Lower lobe of right lung (tissue), 2 donors: ENCODE measurements at places on chromosomes 11 and 22.
A peak's percentile ranks its signal among the peaks of the same experiment; 100 is the strongest.

GRCh38 chr11:109765709-109766311 is 327.4 kb upstream of the ZC3H12C start:
- DNase-seq: no peak

DNA sequence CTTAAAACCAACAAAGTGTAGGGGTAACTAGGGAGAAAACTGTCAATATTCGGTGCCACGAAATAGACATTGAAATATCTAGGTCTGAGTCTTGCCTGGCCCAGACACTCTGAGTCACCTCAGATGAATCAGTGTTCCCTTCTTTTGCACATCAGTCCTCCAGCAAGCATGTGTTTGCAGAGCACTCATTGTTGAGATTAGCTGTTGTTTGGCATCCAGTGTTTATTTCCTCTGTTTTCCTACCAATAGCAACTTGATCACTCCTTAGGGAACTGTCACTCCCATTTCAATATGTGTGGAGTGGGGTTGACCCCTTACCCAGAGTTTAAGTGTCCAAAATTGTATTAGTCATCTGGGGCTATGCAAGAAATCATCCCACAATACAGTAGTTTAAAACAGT is 4.7 kb upstream of the ASCC2 start:
- no peak for DNase-seq

- no peak for DNase-seq
Measured at GRCh38 chr11:8745431-8746253, 63.0 kb downstream of the RPL27A start.

DNA sequence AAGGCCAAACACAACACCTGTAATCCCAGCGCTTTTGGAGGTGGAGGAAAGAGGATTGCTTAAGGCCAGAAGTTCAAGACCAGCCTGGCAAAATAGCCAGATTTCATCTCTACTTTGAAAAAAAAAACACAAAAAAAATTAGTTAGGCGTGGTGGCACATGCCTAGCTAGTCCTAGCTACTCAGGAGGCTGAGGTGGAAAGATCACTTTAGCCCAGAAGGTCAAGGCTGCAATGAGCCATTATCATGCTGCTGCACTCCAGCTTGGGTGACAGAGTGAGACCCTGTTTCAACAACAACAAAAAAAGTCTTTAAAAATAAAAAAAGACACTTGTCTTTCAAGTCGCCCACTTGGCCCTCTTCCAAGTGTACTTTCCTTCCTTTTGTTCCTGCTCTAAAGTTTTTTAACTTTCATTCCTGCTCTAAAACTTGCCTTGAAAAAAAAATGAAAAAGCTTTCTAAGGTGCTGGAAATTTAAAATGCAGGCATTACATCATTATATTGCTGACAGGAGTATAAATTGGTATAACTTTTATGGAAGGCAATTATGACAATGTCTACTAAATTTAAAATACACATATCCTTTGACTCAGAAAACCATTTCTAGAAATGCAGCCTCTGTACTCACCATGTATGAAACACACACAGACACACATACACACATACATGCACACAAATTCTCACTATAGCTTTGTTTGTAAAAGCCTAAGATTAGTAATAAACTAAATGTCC is 12.7 kb downstream of the LIPT2 start:
- DNase-seq: no peak

DNA sequence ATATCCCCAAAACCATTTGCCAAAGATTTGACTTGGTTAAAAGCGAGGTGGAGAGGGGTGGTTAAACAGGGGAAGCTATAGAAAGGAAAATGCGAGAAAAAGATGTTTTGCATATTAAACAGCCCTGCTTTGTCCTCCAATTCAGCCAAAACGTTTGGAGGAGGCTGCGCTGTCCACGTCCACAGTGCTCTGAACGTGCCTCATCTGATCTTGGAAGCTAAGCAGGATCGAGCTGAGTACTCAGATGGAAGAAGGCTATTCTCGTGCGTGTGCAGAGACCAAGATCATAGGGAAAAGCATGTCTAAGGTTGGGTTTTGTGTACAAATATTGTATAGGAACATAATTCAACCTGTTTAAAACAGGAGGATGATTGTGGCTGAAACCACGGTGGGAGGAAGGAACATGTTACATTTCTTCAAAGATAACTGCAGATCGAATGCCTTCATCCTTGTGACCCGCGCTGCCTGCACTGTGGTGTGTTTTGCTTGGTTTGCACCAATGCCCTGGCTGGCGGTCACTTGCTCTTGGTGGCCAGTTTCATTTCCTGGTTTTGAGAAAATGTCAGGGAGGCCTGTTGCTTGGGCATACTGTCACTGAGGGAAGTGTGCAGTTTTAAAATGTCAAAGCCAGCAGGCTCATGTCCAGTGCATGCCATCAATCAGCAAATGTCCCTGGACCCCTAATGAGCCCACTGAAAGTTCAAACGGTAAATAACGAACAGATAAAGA is 40.4 kb downstream of the FLI1 start:
- DNase-seq: peak; percentile 78

DNA sequence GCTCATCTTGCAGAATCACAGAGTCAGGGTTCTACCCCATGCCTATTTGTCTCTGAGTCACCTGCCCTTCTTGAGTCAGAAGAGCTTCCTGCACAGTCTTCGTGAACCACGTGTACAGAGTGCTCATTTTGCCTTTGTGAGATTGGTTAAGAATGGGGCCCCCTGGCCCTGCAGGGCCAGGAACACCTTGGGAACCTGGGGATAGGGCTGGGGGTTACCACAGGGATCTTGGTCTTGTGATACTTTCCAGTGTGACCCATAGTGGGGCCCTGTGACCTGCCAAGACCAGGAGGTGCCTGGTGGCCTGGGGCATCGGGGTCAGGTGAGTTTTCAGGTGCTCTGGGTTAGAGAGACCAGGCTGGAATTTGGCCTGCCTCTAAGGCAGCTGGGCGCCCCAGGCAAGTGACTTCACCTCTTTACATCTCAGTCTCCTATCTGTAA is 9.4 kb downstream of the TMPRSS13 start:
- DNase-seq: no peak

- no peak for DNase-seq
Measured at GRCh38 chr11:58152781-58153180, 27.5 kb upstream of the OR9I1 start.

DNA sequence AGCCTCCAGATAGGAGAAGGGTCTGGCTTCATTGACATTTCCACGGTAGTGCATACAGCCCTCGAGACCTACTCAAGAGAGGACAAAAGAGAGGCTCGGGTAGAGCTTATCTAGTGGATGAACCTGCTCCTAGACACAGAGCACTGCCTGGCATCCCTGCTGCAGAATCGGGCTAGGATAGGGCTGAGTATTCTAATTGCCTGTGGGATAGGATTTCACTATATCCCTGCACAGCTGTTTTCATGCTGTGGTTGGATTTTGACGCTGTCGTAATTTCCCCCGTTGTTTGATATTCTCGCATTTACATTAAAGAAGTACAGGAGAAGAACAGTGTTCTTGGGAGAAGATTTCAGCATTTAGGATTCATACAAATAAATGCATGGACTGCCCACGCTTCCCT is 107.8 kb downstream of the KIRREL3 start:
- DNase-seq: no peak

- no peak for DNase-seq
Measured at GRCh38 chr11:98230678-98231077, 790.1 kb upstream of the CNTN5 start.

DNA sequence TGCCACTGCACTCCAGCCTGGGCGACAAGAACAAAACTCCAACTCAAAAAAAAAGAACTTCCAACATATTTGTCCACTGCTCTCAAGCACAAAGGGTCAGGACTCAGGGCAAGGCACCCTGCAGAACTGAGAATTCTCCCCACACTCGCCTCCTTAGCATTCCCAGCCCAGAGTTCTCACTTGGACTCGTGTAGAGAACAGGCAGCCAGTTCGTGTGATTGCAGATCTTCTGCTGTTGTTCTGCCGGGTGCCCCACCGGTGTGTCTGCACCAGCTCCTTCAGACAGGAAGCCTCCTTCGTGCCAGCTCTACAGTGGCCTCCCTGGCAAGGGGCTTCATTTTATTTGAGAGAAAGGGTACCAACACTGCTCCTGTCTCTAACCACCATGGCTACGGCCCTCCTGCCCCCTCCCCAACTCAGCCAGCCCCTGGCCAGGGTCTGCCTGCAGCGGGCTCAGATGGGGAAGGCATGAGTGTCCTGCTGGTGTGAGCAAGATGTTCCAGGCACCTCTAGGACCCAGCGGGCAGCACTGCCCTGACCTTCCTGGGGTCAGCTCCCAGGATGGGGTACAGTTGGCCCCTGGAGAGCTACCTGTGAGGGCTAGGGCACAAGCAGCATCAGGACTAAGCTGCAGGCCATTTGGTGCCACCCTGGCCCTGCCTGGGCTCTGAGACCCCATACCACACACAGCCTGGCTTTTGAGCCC is 19.5 kb upstream of the SCGB1A1 start:
- DNase-seq: no peak

GRCh38 chr11:126405906-126406305 is 50.4 kb downstream of the ST3GAL4 start:
- no peak for DNase-seq

DNA sequence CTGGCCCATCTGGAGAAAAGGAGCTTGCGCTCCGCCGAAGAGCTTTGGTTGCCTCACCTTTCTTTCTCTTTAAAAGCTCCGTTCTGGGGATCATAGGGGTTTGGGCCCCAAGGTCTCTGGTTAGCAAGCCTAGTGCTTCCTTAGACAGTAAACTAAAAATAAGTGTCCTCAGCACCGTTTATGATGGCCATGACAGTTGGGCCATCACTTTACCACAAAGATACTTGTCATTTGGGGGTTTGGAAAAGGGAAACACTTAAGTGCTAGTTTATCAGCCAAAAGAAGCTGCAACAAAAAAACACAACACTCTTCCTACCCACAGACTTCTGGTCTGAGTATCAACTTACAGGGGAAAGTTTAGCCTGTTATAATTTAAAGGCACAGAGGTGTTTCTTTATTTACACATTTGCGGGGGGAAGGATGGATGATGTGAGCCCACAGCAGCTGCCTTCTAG is 88.4 kb upstream of the CD44 start:
- no peak for DNase-seq

DNA sequence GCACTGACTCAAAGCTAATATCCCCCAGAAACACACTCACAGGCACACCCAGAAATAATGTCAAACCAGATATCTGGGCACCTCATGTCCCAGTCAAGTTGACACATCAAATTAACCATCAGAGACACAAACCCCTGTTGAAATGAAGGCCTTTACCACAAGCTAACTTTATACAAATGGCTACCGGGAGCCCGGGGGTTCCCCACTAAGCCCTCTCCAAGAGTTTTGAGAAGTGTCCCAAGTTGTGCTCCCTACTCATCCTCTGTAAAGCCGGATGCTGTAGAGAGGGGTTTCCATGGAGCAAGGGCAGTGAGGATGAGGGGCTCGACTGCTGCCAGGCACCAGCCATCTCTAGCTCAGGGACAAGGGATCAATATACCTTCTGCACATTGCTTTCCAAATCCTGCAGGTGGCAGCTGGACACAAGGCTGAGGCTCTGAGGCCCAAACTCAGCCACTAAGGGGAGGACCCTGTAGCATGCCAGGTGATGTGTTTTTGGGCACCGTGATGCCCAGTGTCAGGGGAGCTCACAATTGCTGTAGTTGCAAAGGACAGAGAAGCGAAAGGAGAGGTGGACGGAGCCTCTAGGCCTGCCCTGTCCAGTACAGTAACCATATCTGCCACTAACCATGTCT is 145.7 kb downstream of the TTC17 start:
- no peak for DNase-seq

GRCh38 chr11:13055200-13055599 is 46.1 kb downstream of the RASSF10 start:
- DNase-seq: no peak

DNA sequence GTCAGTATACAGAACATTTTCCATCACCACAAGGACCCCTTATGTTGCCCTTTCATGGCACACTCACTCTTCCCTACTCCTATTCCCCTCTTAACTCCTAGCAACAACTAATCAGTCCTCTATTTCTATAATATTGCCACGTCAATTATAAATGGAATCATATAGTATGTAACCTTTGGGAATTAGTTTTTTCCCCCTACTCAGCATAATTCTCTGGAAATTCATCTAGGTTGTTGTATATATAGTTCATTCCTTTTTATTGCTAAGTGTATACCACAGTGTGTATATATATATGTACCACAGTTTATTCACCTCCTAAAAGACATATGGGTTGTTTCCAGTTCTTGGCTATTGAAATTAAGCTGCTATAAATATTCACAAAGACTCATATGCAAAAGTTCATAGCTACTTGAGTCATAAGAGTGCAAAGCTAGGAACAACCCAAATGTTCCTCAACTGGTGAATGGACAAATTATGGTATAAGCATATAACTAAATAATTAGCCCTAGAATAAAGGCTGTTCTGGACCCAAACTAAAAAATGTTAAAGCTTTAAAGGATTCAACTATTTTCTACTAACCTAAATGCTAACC is 41.3 kb downstream of the TUB start:
- no peak for DNase-seq

DNA sequence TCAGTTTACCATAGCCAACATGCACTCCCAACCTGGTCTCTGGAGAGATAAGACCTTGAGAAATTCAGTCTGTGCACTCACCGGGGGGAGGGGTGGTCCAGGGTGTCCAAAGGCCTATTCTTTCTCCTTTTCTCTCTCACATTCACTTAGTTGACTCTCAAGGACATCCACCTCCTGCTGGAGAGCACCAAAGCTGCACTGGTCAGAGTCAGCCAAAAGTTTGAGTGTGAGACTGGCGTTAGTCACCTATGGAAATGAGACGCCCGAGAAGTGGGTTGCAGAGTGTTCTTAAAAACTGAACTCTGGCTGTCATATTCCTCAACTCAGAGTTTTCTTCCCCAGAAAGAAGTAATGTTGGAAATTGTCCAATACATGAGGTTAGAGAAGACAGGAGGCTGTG is 5.0 kb upstream of the UBQLNL start:
- no peak for DNase-seq

DNA sequence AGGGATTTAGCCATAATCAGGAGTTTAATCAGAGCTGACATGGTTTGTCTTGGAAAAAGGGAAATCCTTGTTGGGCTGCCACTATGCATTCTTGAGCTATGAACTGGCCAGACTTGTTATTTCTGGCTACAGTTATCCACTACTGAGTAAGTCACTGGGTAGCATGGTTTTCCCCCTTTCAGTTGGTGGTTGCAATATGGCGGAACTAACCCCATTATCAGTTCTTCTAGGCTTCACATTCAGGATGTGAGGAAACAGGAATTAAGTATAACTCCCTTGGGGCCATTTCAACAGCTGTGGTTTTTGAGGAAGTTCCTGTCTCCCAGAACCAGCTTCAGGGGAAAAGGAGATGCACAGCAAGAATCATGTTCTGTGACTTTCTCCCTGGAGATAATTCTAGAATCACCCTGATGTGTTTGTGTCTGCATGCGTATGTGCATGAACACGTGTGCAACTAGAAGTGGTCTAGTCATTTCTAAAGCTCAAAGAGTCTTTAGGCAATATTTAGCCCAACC is 103.0 kb upstream of the CD44 start:
- no peak for DNase-seq
